ENCODE measurements at places on chromosomes 3 and 15.

DNA sequence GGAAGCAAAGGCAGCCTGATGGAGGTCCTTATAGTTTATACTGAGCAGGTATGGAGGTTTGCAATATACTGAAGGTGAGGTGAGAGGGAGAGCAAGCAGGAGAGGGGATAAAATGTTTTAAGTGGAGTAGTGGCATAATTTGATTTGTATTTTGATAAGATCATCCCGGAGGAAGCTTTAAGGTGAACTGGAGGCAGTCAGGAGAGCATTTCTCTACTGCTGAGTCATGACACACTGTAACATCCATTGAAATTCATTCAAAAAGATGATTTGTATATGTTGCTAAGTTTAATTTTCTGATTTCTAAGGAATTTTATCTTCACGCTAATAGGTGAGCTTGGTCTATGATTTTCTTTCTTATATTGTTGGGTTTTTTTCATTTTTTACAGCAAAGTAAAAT lies 81.4 kb downstream of the SERPINI1 start:
- no peak for DNase-seq

DNA sequence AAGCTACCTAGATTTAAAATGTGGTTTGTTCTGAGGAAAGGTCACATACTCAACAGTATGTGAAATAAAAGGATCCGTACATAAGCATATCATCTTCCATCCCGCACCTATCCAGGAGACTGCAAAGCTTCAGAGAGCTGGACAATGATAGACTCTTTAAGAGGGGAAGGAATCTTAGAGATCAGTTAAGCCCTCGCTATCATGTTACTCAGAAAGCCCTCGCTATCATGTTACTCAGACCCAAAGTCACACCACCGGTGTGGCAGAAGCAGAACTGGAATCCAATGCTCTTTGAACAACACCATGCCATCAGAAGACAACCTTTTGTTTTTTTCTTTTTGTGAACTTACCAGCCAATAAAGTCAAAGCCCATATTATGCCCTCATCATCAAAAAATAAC lies 5.8 kb downstream of the ANO10 start:
- no peak for DNase-seq

GRCh38 chr3:160996811-160997210 lies 108.3 kb downstream of the B3GALNT1 start:
- DNase-seq: no peak

GRCh38 chr3:127820826-127821313 lies 1.4 kb downstream of the MGLL start:
- DNase-seq: no peak

DNA sequence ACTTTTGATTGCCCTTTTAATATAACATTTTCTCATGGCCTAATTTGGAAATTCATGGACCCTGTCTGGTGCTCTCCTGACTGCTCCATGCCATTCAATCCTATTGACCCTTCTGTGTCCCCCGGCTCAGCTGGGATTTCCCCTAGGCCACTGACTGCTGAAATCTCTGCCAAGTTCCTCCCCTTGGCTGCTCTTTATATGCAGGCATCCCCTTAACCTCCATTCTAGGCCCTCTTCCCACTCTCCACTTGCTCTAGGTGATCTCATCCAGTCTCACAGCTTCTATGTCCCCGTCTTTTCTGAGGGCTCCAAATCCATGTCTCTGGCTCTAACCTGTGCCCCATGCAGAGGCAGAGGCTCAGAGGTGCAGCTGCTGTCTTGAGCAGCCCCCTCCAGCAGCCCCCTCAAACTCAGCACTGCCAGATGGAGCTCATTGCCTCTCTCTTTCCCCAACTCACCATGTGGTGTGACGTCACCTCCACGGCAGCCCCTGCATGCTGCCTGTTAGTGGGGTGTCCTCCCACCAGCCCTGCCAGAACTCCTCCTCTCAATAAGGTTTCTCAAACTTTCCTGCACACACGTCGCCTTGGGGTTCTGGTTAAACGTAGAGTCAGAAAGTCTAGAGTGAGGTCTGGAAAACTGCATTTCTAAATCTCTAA lies 6.6 kb downstream of the FSD2 start:
- DNase-seq: no peak
